RKO (cell line): ENCODE measurements at places on chromosomes 4 and X.

DNA sequence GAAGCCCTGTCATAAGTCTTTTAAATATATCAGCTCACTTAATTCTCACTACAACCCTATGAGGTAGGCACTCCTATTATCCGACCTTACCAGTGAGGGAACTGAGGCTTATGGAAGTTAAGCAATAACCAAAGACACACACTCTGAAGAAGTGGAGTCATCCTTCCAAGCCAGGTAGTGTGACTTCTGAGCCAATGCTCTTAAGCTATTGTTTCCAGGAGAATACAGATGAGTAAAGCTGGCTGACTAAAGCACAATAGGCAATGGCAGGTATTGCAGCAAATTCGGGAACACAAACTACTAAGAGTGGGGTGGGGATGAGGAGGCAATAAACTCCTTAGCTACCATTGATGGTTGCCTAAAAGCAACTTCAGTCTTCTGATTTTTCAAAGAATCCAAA lies 81.8 kb upstream of the KIT start:
- DNase-seq: no peak

- DNase-seq: no peak
Measured at GRCh38 chr4:153438916-153439756, 27.0 kb upstream of the TMEM131L start.

- no peak for DNase-seq
Measured at GRCh38 chr4:59630235-59630634, 1569.9 kb upstream of the ADGRL3 start.

DNA sequence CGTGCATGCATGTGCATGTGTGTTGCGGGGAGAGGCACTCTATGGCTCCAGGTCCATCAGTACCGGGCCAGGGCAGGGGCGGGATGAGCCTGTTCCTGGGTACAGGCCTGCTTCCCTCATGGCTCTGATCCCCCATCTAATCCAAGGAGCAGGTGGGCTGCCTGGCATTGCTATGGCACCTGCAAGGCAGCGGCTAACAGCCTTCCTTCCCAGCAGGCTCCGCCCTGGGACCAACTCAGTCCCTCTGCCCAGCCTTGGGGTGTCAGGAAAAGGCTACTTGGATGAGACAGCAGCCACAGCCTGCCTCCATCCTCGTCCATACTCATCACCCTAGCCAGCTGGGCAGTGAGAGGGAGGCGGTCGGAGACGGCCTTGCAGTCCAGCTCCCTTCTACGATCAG lies 46.5 kb downstream of the PPP2R2C start:
- DNase-seq: no peak

DNA sequence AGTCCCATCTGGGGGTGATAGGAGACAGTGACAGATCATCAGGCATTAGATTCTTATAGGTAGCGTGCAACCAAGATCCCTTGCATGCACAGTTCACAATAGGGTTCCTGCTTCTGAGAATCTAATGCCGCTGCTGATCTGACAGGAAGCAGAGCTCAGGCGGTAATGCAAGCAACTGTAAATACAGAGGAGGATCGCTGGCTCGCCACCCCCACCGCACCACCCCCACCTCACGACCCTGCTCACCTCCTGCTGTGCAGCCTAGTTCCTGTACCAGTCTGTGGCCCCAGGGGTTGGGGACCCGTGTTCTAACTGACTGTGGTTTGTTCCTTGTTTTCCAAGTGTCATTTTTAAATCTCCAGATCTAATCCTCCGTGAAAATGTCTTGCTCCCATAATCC lies 89.0 kb upstream of the MAPK10 start:
- DNase-seq: no peak

GRCh38 chr4:181933471-181933870 lies 309.7 kb upstream of the TENM3 start:
- DNase-seq: no peak
